ENCODE measurements at places on chromosomes 1 and 21.
A peak's percentile ranks its signal among the peaks of the same experiment; 100 is the strongest.

DNA sequence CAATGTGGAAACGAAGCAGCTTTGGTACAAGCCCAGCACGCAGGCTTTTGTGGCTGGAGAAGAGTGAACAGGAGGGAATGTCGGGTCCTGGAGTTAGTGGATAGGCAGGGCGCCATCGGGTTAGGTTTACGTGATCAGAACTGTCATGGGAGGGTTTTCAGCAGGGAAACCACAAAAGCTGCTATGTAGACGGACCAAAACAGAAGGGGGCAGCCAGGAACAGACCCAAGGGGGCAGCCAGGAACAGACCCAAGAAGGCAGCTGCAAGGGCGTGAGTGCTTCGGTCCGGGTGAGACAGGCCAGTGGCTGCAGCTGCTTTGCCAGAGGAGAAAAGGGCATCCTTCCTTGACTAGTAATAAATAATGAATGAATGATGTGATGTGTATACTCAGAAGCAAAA, 77.5 kb upstream of the KIF1B start:
- DNase-seq, result no peak

DNA sequence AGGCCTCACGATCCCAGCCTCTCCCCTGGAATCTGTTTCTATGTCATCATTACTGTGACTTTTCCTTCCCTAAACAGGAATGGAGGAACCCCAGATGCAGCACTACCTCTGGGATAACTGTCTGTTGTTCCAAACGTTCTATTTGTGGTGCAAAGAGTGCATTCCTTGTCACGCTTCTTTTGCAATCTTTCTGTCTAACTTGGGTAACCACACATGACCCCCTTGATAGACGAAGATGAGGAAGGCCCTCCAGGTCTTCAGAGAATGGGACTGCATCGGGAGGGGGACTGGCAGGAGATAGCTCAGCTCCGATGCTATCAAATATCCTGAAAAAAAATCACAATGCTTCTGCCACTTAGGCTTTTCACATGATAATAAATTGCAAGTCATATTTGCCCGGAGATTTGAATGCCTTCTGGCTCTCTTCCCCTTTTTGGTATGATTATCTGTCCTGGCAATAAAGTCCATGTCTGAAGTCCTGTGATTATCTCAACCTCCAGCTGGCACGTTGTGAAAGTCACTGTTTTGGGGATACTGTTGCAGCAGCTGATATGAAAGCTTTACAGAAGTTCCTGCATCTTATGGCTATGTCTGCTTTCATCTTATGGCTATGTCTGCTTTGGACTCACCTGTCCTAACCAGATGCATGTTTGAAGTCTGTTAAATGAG, 148.7 kb upstream of the LMO4 start:
- no peak for DNase-seq

DNA sequence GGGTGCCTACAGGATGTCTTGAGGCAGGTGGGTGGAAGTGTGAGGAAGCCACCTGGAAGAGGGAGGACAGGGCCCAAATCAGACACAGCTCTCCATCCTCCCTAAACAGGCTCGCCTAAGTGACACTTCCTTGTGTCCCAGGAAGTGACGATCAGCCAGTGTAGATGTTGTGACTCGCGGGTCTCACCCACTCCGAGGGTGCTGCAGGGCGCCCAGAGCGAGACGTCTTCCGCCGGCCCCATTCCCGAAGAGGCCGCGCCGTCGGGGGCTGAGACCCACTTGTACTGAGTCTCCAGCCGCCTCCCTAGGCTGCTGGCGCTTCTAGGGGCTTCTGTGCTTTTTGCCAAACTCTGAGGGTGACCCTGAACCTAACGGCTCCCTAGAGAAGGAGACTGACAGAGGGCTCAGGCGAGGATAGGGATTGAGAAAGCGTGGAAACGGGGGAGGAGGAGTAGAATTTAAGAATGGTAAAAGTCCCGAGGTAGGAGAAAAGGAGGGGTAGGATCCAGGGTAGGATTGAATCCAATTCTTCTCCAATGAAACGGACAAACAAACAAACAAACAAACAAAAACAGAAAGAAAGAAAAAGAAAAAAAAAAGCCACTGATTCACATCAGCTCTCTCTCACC, 543 bp upstream of the MARK1 start:
- no peak for DNase-seq

DNA sequence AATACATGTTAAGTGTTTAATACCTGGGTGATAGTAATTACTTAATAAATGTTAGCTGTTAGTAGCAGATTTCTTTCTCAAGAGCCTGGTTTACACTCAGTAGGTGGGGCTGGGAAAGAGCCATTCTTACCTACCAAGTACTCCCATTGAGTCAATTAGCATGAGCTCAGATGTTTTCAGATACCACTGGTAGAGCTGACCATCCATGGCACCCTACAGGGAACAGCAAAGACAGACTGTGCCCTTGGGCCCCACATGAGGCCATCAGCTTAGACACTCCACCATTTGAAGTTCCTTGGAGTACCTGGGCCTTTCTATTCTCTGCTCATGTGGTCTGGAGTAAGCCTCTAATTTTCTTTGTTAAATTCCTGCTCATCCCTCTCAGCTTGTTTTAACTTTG, 179.3 kb downstream of the CACNA1E start:
- no peak for DNase-seq

DNA sequence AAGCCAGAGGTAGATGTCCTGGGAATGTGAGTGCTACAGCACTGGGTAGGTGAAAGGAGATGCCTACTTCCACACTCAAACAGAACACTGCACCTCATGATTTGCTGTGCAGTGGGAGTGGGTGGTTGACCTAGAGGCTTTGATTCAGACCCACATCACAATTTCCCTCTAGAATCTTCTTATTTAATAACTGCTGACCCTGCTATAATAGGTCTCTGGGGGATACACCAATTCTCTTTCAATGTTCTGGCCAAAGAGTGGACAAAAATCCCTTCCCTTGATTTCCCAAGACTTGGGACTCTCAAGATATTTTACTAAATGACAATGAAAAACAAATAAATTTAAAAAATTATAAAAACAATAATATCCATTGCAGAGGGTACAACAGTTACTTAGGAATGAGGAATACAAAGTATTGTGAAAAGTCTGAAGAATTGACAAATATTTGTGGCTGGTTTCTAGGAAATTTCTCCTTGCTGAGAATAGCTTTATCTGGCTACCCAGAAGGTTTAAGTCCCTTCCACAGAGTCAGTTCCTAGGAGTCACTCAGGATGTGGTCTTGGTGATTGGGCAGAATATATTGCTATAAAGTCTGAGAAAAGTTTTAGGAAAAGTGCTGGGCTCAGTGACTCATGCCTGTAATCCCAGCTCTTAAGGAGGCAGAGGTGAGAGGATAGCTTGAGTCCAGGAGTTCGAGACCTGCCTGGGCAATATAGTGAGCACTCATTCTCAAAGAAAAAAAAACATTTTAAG, 2.4 kb upstream of the FCGR2A start:
- no peak for DNase-seq

GRCh38 chr21:41943851-41944250, 10.0 kb downstream of the C2CD2 start:
- no peak for DNase-seq

DNA sequence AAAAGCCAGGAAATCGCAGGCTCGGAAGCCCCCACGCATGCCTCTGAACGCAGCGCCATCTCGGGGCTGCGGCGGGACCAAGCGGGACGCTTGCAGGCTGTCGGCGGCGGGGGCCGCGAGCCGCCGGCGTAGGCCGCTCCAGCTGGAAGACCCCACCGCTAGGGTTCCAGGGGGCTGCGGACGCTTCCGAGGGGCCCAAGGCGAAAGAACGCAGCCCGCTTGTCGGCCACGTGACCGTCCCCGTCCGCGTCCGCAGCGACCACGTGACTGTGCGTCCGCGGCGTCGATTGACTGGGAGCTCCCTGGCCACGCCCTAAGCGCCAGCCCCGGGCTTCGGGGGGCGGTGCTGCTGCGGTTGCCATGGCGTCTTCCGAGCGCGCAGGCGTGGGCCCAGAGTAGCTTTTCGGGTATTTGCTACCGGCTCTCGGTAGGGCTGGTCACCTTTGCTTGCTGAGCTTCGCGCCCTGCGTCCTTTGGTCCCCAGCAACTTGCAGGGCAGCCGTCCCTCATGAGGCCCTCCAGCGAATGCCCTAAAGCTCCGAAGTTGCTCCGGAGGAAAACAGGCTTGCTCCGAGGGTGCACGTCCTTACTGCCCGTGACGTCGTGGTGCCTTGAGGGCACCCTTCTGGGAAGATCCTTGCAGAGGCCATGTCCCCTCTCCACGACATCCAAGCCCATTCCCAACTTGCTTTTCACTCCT, 197.2 kb downstream of the DYRK1A start:
- peak; percentile 73 for DNase-seq

GRCh38 chr1:14742181-14742980, 143.9 kb downstream of the KAZN start:
- DNase-seq, result no peak

GRCh38 chr1:27577504-27578188, 26.3 kb downstream of the AHDC1 start:
- DNase-seq, result no peak

GRCh38 chr1:31788825-31789256, 24.7 kb upstream of the ADGRB2 start:
- DNase-seq, result peak; percentile 88

GRCh38 chr1:86296305-86297205, 99.6 kb downstream of the ODF2L start:
- DNase-seq, result no peak
